M059J (cell line): ENCODE measurements at places on chromosomes 3 and 15. TPM values are rescaled to one million over a fixed set of nuclear protein-coding genes. Genes with fewer than 3 reads are reported as not detected.

GRCh38 chr3:130395916-130396315, 50.4 kb downstream of the COL6A5 start:
- peak; percentile 58 for DNase-seq

GRCh38 chr15:72515591-72516389, 41.7 kb downstream of the ARIH1 start:
- no peak for DNase-seq

GRCh38 chr3:136109499-136109898, 86.6 kb downstream of the MSL2 start:
- DNase-seq, result no peak

- no peak for DNase-seq
Observed at GRCh38 chr3:140854961-140855360, 86.7 kb upstream of the SLC25A36 start.

- DNase-seq, result no peak
Observed at GRCh38 chr15:101209285-101209845, 42.5 kb downstream of the CHSY1 start.

The GOLGA6D gene
- total RNA-seq, result not detected in 2 replicates

The TM4SF4 gene
- total RNA-seq, result 21.7 TPM in 1 of 2 replicates, not detected in the other

The SAMD7 gene
- total RNA-seq, result not detected in 2 replicates
